ENCODE measurements at places on chromosomes 4 and X.
A peak's percentile ranks its signal among the peaks of the same experiment; 100 is the strongest.

- no peak for DNase-seq
These were observed 3.4 kb upstream of the SEC24D start for GRCh38 chr4:118839221-118839927.

- DNase-seq = no peak
These were observed 66.7 kb upstream of the MTNR1A start for GRCh38 chr4:186621959-186622553.

DNA sequence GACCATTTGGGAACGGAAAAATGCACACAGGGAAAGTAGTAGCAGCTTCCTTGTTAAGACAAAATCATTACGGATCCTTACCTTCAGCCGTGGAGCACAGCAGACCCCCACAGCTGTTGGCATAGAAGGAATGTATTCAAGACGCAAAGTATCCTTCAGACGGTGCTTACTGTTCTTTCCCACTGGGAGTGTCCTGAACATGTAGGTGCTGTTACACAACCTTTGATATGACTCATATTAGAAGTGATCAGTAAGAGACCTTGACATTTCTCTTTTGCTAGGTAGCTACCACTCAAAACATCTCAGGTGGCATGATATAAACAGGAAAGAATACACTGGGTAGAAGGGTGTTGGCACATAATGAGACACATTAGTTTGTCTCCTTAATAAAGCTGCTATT is 154.0 kb upstream of the FMR1 start:
- no peak for DNase-seq

DNA sequence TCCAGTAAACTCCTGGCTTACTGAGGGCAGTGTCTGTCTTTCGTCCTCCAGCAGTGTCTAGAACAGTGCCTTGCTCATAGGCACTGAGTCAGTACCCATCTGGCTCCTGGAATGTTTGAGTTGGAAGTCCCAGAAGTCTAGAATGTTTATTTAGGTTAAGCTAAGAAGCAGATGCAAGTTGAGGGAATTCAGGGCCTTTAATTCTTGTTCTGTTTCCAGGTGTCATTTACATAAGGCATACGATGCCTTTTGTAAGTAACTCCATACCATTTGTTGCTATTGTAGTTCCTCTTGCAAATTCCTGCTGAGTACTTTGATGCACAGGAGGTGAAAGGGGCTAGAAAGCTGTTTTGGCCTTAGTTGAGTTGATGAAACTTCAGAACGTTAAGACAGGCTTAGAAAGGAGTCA is 22.2 kb downstream of the ARHGAP10 start:
- DNase-seq = no peak

DNA sequence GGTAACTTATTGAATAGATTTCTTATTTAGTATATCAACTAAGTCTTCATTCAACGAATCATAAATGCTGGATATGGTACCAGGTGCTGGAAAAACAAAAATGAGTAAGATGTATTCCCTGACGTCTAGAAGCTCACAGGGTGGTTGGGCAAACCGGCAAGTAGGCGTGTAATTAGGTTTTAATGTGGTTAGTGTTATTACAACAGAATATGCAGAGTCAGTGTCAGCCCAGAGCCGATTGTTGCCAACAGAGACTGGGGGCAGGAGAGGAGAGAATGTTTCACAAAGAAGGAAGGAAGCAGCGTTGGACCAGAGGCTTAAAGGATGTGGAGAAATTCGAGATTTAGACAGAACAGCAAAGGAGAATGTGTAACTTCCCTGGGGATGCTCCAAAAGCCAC is 111.7 kb downstream of the TENM3 start:
- DNase-seq = no peak

GRCh38 chr4:41360921-41361793 is 104.4 kb downstream of the UCHL1 start:
- no peak for DNase-seq

DNA sequence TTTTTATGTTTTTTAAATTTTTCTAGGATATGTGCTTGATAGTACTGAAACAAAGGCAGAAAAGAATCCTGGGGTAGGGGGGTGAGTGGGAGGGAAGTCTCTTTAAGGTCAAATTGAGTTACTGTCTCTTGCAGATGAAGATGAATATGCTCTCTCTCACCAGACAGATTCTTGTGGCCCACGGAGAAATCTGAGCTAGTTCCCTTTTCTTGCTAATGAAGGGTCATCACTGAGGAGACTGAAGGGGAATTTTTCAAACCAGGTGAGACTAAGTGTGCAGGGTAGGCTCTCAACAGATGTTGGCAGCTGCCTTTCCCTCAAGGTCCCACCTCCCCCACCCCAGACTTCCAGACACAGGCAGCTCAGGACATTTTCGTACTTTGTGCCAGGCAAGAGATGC is 21.5 kb downstream of the FAM9C start:
- DNase-seq = no peak

GRCh38 chrX:69285881-69286564 is 120.8 kb upstream of the PJA1 start:
- peak; percentile 0 for DNase-seq

DNA sequence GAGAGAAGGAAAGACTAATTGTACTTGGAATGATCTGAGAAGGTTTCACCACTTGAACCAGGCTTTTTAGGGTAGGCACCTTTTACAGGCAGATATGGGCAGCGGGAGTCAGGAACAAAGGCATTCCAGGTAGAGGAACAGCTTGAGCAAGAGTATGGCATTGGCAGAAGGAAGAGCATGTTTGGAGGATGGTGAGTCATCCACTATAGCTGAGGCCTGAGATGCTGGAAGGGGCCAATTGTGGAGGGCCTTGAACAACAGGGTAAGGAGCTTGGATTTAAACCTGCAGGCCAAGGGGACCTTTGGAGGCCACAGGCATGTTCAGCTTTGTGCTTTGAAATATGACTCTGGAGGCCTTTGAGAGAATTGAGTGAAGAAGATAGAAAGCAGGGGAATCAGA is 32.2 kb downstream of the PFKFB1 start:
- DNase-seq = no peak

- DNase-seq = no peak
These were observed 39.7 kb downstream of the VEGFC start for GRCh38 chr4:176753049-176753448.

- DNase-seq = no peak
These were observed 71.8 kb downstream of the FBXO8 start for GRCh38 chr4:174211622-174212044.

DNA sequence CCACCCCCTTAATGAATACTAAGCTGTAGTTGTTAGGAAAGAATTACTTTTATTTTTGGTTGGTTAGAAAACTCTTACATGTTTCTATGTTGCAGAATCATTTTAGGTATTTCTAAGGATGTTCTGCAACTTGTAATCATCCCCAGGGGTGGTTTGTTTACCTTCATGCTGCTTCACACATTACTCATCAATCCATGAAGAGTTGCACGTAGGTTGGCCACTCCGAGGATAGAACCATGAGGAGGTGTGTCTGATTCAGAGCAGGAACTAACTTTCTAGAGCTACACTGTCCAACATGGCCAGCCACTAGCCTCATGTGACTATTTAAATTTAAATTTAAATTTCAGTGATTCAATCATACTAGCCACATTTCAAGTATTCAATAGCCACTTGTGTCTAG is 127.2 kb upstream of the FRMPD4 start:
- no peak for DNase-seq

DNA sequence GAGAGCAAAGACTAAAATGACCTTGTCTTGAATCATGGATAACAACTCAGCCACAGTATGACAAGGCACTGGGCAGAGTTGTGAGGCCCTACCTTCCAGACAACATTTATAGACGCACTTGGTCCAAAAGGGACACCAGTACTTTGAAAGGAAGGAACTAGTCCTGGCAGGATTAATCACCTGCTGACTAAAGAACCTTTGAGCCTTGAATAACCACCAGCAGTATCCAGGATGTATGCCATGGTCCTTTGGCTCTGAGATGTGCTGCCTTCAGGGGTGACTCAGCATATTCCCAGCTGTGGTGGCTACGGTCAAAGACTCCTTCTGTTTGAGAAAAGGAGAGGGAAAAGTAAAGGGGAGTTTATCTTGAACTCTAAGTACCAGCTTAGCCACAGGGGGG is 118.1 kb upstream of the PRR32 start:
- DNase-seq = no peak

- DNase-seq = no peak
These were observed 7.3 kb upstream of the SEC24D start for GRCh38 chr4:118843237-118843636.

GRCh38 chr4:126890383-126890782 is 742.4 kb upstream of the INTU start:
- DNase-seq = no peak

DNA sequence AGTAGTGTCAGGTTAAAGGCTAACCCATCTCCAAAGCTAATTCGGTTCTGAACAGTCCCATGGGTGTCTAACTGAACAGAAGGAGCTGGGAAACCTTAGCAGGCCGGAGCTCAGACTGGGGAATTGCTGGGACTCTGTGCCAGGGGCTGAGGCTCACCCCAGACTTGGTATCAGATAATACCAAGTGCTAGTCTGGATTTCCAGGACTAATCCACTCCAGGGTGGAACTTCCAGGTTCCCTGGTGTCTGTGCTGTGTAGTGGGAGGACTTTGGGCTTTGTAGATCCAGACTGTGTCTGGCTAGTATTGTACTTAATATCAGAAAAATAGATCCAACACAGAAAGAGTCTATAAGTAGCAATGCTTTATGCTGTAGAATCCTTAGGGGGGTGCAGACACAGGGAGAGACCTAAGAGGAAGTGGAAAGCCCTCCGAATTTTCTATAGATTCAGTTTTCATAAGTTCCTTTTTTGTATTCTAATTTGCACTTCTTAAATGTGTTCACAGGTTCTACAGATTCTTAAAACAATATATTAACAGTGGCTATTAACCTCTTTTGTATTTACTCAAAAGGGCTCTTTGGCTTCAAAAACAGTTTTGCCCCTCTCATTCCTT is 4.1 kb downstream of the ZNF827 start:
- DNase-seq = no peak

- DNase-seq = no peak
These were observed 956.9 kb upstream of the NDST4 start for GRCh38 chr4:116070283-116070682.

DNA sequence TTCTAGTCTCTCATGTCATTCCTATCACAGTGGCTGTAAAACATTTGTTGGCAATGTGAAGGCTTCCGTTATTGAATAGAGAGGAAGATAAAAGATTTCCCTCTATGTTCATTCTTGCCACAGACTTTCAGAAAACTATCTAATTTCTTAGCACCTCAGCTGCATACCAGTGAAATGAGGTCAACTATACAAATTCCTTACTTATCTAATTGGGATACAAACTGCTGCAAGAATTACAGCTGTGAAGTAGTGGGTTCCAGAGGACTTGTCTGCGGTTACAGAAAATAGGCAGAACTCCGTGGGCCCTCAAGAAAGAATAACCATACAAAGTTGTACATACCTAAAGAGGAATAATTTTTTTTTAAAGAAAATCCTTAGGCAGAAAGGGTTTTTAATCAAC is 175.8 kb downstream of the PPP1R2C start:
- no peak for DNase-seq

DNA sequence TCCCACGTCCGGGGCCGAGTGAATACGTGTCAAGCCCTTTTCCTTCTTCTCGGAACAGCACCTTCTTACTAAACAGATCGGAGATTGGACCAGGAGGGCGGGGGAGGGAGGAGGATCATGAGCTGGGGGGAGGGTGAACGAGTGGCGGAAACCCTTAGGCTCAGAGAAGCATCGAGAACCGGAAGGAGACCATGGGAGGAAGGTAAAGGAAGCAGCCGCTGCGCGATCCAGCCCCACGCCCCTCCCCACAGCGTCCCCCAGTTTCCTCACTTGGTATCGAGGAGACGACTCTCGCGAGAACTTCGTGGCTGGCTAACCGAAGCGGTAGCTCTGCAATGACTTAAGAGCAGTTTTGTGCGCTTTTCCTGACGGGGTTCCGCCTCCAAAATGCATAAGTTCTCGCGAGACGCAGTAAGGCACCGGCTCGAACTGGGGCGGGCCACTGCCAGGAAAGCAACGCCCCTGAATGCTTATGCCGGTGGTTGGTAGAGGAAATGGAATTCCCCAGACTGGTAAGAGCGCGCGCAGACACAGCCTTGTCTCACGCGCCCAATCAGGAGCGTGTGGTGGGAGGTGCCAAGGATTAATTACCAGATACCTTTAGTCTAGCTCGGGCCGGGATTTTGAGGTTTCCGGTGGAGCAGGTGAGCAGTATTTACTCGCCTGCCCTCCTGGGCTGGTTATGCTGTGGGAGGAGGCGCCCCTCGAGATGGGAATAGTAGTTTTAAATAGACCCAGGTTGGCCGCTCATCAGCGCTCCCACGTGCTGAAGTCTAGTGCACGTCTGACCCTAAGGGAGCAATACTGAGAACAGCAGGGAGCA is 534 bp upstream of the UBE2D3 start:
- DNase-seq = peak; percentile 100

GRCh38 chr4:10457255-10457801 is at the start of gene ZNF518B:
ZNF518B (minus strand) TSS chr4:10457426; CDS start chr4:10446328, 11,098 bp downstream.
- peak; percentile 29 for DNase-seq

- no peak for DNase-seq
These were observed 837.6 kb downstream of the FAM133A start for GRCh38 chrX:94511564-94511963.

DNA sequence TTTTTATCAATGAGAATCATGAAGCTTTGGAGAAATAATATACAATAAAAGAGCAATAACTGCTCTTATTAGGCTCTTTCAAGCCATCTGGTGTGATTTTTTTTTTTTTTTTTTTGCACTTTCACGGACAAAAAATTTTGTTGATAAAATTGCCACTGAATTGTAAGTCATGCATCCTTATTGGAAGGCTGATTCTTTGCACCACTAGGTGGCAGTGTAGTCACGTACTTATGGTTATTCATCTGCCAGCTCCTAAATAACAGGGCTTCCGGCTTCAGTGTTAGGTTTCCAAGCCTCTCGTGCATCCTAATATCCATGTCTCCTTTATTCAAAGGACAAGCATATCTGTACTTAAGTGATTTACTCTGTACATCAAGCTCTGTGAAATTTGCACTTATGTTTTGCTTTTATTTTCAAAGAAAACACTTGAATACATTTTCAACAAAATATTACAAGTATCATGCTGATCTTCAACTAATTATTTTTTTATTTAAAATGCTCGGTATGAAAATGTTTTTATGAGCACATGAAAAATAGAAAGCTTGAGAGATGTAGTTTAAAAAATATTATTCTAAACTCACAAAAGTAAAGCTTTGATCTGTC is 1578.3 kb upstream of the TENM3 start:
- peak; percentile 87 for DNase-seq

DNA sequence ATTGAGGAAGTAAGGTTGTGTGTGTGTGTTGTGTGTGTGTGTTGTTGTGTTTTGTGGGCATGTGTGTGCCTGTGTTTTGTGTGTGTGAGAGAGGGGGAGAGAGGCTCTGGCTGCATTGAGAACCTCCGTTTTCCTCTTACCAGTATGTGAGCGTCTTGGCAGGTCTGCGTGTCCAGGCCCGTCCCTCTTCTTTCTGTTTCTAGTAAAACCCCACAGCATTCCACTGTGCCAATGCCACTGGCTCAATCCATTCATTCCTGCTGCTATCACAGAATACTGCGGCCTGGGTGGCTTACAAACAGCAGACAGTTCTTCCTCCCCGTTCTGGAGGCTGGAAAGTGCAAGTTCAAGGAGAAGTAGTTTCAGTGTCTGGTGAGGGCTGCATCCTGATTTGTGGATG is 15.5 kb upstream of the HTRA3 start:
- no peak for DNase-seq

DNA sequence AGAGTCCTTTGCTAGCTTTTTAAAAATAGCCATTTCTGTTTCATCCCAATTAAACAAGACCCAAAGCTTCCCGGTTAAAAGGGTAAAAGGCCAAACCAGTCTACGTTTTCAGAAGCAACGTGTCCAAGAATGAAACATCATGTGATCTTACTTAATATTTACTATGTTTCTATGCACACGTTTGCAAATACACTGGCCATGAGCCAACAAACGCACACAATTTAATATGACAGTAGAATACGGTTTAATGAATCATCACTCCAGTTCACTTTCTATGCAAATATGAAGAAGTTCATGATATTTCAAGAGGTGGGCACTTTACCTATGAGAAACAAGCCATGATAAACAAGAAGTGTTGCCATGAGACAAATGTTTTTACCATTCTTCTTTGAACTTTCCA is 4.3 kb downstream of the NR0B1 start:
- no peak for DNase-seq
